ENCODE measurements at places on chromosomes 6 and 20.

- no peak for DNase-seq
Observed at GRCh38 chr6:143652841-143653331, 24.9 kb upstream of the PHACTR2 start.

- no peak for DNase-seq
Observed at GRCh38 chr6:4894049-4894448, 109.8 kb downstream of the RPP40 start.

DNA sequence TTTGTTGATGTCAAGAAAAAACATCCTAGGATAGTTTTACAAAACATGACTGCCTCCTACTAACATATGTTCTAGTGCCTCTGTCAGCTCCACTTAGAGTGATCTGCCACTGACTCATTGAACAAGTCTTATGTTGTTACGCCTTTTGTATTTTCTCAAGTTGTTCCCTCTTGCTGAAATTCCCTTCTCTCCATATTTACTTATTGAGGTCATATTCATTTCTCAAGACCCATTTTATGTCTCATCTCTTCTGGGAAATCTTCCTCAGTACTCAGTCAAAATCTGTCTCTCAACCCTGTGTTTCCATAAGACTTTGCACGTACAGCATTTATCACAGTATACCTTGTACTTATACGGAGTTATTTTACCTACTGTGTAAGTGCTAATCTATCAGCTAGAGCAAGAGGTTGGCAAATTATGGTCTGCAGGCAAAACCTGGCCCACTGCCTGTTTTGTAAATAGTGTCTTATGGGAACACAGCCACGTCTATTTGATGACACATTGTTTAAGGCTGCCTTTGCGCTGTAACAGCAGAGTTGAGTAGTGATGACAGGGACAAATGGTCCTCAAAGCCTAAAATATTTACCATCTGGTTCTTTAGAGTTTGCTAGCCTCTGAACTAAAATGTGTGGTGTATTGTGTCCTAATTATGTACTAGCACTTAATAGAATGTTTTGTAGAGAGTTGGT lies 83.4 kb downstream of the ADGRB3 start:
- DNase-seq = peak; percentile 91

DNA sequence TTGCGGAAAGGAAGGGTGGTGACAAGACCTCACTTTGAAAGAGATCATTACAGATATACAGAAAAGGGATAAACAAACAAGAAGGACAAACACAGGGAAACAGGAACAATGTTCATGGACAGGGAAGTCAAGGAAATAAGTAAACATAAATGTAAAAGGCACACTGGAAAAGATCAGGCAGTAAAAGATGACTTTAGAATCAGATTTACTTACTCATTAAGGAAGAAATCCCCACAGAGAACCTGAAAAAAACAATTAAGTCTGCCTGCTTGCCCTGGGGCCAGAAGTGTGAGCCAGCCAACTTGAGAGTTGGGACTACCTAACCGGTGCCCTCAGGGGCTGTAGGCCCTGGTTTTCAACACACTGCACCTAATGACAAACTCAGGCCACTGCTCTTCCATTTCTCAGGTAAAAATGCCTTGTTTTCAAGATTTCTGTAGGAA lies 1.7 kb downstream of the APMAP start:
- DNase-seq = no peak

Measured in NCI-H2081 treated with DMSO at 0.1 percent for 48 hours (cell line).